Caki2 (cell line): ENCODE measurements at places on chromosomes 3 and 15. TPM values are rescaled to one million over a fixed set of nuclear protein-coding genes. Genes with fewer than 3 reads are reported as not detected.

GRCh38 chr3:4063916-4064574 is 239.1 kb upstream of the SETMAR start:
- DNase-seq, result no peak

DNA sequence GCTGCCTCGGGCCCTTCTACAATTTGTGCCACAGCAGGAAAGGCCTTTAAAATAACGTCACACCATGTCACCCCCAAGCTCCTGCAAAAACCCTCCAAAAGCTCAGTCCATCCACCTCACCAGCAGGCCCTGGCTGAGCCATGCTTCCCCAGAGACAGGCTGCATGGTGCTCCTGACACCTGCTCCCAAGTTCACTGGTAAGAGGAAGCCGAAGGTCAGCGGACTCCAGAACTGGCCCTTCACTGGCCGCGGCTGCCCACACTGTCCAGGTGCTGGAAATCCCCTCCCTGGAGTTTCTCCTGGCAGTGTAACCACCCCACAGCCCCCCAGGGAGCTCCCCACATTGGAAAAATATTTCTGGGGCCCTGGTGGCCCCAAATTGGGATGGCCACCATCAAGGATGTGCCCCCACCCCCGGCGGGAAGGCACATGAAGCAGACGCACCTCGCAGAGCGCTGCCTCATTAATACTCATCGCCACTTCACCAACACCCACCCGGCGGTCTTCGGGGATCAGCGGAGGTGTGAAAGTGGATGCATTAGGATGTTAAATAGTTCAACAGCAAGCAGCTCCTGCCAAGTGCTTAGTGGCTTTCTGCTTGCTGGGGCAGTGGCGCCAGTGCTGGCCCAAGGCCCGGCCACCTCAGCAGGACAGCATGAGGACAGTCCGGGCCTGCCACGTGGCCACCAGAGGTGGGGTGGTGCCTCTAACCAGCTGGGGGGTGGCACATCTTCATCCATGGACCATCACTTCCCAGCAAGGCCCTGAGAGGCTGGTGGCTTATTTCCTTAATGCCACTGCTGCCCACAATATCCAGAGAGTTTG is 146.1 kb upstream of the IQSEC1 start:
- DNase-seq, result no peak

DNA sequence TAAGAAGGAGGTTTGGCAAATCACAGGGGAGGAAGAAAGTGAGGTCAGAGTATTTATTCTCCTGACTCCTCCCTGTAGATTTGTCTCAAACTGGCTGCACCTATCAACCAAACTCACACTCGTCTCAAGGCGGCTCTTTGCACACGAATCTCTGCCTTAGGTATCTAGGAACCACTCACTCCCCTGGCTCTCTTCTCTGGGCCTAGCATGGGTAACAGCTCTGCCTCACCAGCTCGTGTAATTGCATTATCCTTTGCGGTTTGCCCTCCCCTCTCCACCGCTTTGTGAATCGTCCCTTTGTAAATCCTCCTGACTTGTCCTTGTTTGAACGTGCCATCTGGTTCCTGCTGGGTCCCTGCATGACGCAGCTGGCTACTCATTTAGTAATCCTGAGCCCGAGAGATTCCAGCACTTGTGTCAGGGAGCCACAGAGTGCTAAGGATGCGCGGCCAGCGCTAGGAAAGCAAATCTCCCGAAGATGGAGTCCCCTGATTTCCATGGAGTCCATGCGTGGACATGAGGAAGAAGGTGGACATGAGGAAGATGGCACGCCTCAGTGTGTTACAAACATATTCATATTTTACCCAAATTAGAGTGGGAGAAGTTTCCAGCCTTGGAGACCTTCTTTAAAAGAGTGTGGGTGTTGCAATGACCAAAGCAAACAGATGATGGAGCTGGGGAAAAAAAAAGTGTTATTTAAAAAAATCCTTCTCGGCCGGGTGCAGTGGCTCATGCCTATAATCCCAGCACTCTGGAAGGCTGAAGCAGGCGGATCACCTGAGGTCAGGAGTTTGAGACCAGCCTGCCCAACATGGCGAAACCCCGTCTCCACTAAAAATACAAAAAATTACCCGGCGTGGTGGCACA is 26.7 kb downstream of the NRROS start:
- DNase-seq, result peak; percentile 87

Gene RGMA
- 0.03 and 0.78 TPM in 2 replicates for total RNA-seq

DNA sequence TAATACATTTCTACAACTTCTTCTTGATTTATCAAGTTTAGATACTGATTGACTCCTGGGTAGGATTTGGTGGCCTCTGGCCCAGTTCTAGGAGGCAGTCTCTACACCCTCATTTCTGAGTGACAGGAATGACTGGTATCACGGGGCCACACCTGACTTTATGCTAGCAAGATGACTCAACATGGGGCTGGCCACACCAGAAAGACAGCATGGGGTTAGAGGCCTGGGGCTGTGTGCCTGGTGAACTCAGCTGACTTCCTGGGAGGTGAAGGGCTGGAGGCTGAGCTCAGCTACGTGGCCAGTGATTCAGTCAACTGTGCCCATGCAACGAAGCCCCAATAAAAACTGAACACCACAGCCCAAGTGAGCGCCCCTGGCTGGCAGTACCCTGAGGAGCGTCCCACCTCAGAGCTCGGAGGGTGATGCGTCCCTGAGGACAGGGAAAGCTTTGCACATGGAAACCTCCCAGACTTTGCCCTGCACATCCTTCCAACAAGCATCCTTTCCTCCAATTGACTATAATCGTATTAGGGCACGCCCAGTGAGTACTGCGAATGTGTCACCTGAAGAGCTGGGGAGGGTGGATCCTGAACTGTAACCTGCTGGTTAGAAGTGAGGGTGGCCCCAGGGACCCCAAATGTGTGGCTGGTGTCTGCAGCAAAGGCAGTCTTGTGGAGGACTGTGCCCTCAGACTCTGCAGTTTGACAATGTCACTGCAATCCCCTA is 57.2 kb downstream of the NIPA2 start:
- DNase-seq, result peak; percentile 95

Gene SLC9C1
- total RNA-seq, result not detected in 2 replicates

Gene CRELD1
- 12.7 and 22.6 TPM in 2 replicates for total RNA-seq

GRCh38 chr3:152583963-152584362 is 251.0 kb upstream of the P2RY1 start:
- no peak for DNase-seq

Gene AGBL1
- not detected in 2 replicates for total RNA-seq

DNA sequence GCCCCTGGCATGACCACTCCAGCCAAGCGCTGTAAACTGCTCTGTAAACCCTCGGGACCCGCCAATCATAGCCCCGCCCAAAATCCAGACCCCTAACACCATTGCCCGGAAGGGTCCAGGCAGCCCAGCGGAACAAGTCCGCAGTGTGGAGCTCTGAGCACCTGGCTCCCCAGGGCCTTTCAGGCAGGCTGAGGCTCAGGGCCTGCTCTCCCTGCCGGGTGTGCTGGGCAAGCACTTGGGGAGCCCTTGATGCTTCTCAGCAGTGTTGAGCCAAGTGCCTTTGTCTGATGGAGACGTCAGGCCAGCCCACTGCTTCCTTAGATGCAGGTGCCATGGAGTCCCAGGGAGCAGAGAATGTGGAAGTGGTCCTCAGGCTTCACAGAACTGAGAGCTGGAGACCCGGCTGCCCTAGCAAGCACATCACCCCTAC is 106.2 kb downstream of the TLE3 start:
- DNase-seq, result no peak

- DNase-seq, result no peak
Measured at GRCh38 chr3:160568989-160569388, 3.6 kb upstream of the KPNA4 start.

Gene GOLGA8G
- not detected in 2 replicates for total RNA-seq

Gene TMED3
- 81.7 and 83.1 TPM in 2 replicates for total RNA-seq

- DNase-seq, result no peak
Measured at GRCh38 chr15:48806151-48806550, 4.7 kb downstream of the CEP152 start.

GRCh38 chr3:144067059-144067458 is 95.4 kb downstream of the DIPK2A start:
- DNase-seq, result no peak

GRCh38 chr15:55358471-55358870 is 39.4 kb downstream of the PIGB start:
- peak; percentile 57 for DNase-seq
